ENCODE measurements at places on chromosomes 7 and 10.
A peak's percentile ranks its signal among the peaks of the same experiment; 100 is the strongest.

- DNase-seq: no peak
Observed at GRCh38 chr10:78859769-78860168, 209.0 kb upstream of the ZMIZ1 start.

- DNase-seq: peak; percentile 80
Observed at GRCh38 chr7:105652359-105652993, 71.2 kb upstream of the EFCAB10 start.

- DNase-seq: peak; percentile 79
Observed at GRCh38 chr7:65269150-65269856, 104.4 kb upstream of the ZNF92 start.

DNA sequence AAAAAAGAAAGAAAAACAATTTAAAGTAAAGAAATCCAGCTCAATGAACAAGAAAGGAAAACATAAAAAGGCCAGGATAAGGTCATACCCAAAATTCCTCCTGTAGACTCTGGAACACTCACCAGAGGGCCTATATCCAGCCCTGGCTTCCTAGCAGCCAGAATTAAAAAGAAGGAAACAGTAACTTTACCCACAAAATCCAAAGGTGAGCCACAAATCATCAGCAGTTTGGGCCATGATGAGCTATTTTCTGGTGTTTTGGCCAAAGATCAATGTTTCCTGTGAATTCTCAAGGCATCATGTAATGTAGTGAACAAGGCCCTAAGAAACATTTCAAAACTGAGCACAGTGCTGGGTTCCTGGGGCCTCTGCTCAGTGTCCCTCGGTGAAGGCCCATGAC lies 87.8 kb downstream of the LARP4B start:
- DNase-seq: no peak

DNA sequence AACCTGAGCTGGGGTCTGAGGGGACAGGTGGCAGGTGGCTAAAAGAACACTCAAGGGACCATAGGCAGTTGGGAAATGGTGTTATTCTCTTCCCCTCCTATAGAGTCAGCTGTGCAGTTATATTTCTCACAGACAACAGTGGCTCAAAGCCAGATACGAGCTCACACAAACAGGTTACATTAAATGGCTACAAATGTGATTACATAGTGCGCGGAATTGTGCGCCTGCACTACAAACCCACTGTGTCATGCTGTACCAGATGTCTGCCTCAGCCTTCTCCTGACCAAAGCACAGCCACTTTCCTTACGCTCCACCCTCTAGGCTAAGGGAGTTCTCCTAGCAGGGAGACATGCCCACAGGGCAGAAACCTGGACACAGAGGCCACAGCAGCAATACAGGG lies 387.2 kb downstream of the CNTNAP2 start:
- no peak for DNase-seq

DNA sequence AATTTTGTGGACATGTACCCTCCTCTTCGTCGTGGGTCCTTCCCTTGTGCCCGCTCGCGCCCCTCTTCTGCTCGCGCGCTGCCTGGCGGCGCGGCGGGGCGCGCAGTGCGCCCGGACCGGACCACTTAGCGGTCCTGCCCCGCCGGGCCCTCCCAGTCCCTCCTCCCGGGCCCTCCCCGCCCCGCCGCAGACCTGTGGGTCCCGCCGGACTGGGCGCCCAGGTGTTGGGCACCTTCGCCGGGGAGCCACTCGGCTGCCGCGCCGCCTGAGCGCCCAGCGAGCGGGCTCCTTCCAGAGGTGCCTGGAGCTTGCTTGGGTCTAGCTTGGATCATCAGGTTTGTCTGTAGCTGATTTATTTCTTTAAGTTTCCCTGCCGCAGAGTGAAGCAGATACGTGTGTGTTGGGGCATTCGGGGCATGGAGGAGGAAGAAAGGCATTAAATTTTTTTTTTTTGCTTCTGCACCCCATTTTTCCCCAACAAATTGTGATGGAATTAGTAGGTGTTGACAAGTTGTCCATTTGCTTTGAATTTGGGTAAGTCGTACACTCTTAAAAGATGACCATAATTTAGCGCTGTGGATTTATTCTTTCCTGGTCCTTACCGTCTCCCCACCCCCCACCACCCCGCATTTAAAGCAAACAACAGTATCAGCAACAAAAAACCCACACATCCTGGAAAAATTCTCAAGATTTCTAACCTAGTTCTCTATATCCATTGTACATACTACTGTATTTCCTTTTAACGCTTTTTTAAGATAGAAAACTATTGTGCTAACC lies 905 bp downstream of the C1GALT1 start:
- peak; percentile 70 for DNase-seq

DNA sequence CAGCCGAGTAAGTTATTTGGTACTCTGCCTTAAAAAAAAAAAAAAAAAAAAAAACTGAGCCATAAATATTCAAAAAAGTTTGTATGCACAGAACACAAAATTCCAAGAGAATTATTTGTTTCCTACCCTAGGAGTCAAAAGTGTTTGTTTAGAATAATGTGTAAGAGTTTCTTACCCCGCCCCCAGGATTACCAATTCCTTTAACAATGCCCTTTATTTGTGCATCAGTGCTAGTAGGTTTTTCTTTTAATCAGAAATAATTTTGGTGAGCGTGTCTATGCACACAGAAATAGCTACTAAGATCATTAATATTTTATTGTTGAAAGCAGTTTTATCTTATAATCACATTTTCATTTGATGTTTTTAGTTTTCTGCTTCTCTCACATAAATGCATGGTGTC lies 374.6 kb downstream of the DPP6 start:
- DNase-seq: no peak

GRCh38 chr10:103966671-103967447 lies at the start of gene SLK:
TSS of gene SLK (plus strand) at chr10:103967140. CDS start at chr10:103967746, 606 bp downstream.
- peak; percentile 91 for DNase-seq

GRCh38 chr7:23358152-23358674 lies 59.1 kb downstream of the MALSU1 start:
- DNase-seq: no peak

GRCh38 chr10:86802473-86803108 lies 46.2 kb downstream of the BMPR1A start:
- no peak for DNase-seq

DNA sequence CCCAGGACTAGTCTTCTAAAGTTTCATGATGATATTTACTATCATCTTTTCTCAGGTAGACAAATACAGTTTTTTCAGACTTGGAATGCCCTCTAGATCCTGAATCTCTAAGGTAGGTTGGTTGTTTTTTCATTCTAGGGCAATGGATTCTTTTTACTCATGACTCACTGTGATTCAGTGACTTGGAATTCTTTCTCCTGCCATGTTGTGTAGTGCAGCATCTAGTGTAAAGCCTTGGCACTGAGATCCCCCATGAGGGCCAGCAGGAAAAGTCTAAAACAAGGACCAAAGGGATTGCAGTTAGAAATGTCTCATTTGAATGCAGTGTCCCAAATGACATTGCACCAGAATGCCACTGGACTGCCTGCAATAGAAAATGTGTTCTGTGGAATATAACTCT lies 430.4 kb downstream of the NEBL start:
- DNase-seq: no peak

DNA sequence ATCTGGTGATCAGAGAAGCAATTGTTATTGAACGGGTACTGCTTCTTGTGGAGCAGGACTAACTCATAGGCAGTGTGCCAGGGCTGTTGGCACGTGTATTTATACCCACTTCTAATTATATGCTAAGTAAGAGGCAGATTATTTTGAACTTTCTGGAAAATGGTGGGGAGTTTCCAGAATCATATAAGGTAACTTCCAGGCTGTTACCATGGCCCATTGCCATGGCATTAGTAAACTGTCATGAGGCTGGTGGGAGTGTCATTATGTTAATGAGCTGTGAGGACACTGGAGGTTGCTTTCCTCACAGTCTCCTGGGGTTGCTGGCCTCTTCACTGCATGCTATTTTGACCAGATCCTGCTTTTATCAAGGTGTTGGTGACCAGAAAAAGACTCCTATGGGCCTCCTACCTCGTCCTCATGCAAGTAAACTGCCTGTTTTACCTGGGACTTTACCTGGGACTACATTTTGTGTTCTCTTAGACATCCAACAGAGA lies 122.6 kb downstream of the KCND2 start:
- no peak for DNase-seq

DNA sequence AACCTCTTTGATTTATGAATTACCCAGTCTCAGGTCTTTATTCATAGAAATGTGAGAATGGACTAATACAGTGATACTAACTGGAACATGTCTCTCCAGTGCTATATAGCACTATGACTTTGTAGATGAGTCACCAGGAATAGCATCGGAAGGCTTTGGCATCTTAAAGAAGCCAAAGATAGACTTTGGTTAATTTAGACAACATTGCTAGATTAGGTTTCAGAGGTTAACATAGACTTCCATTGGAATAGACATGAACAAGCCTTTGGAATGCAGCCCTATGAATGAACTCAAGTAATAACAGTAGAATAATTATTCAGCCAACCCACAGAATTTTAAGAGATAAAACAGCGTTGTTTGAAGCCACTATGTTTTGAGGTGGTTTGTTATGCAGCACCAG lies 169.2 kb downstream of the HGF start:
- DNase-seq: no peak

GRCh38 chr10:95214793-95215192 lies 20.8 kb downstream of the ACSM6 start:
- DNase-seq: no peak

- DNase-seq: peak; percentile 41
Observed at GRCh38 chr7:114026486-114027089, 107.8 kb upstream of the PPP1R3A start.

GRCh38 chr10:131141645-131142516 lies 169.6 kb downstream of the TCERG1L start:
- no peak for DNase-seq

DNA sequence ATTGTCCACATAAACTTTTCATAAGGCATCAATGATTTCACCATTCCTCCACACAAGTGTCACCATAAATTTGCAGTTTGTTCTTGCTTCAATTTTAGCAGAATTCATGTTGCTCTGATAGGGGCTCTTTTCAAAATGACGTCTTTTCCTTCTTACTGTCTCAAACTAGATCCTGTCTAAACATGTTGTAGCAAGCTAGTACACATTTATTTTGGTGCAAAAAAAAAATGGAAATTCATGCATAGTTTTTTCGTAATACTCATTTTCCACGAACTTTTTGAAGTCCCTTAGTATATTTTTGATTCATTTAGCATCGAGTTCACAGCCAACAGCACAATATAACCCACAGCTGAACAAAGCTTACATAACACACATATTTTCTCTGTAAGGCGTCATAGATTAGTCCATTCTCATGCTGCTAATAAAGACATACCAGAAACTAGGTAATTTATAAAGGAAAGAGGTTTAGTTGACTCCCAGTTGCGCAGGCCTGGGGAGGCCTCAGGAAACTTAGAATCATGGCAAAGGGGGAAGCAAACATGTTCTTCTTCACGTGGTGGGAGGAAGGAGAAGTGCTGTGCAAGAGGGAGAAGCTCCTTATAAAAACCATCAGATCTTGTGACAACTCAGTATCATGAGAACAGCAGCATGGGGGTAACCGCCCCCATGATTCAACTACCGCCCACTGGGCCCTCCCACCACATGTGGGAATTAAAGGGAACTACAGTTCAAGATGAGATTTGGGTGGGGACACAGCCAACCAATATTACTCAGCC lies 301.5 kb downstream of the CCDC3 start:
- DNase-seq: no peak

- no peak for DNase-seq
Observed at GRCh38 chr7:18013936-18014335, 13.7 kb downstream of the PRPS1L1 start.

DNA sequence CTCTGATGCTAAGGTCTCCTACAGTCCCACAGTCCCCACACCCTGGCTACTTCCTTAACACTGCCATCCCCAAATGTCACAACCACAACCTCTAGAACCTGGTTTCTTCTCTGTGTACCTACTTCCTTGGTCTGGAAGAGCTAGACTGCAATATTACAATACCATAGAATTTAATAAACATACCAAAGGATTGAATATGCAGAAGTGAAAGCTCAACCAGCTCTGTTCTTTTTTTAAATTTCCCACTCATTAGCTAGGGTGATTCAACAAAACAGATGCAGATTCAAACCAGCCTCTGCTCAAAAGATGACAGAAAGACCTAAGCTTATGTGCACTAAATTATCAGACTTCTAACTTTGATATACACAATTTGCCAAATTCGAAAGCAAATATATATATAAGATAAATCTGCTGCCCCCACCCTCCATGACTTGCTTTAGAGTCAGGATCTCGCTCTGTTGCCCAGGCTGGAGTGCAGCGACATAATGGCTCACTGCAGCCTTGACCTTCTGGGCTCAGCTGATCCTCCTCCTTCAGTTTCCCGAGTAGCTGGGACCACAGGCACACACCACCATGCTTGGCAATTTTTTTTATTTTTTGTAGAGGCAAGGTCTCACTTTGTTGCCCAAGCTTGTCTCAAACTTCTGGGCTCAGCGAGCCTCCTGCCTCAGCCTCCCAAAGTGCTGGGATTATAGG lies 212.6 kb downstream of the CHCHD3 start:
- DNase-seq: peak; percentile 24

- no peak for DNase-seq
Observed at GRCh38 chr7:1974290-1975101, 258.2 kb downstream of the MAD1L1 start.

- DNase-seq: no peak
Observed at GRCh38 chr7:135510592-135511183, 786 bp upstream of the CNOT4 start.

DNA sequence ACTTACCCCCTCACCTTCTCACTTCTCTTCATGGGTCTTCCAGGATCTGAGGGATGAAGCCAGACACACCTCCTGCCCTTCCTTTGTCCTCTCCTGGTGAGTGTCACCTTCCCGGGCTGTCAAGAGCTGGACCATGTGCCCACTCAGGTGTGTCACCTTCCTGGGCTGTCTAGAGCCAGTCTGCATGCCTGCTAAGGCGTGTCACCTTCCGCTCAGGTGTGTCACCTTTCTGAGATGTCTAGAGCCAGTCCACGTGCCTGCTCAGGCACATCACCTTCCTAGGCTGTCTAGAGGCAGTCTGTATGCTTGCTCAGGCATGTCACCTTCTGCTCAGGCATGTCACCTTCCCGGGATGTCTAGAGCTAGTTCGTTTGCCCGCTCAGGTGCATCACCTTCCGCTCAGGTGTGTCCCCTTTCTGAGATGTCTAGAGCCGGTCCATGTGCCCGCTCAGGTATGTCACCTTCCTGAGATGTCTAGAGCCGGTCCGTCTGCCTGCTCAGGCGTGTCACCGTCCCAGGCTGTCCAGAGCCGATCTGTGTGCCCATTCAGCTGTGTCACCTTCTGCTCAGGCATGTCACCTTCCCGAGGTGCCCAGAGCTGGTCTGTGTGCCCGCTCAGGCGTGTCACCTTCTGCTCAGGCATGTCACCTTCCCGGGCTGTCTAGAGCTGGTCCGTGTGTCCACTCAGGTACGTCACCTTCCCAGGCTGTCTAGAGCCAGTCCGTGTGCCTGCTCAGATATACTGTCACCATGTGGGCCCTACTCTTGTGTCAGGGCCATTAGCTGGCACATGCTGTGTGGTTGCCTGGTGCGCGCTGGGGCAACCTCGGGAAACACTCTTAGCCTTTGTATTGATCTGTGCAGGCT lies 245.3 kb downstream of the EBF3 start:
- DNase-seq: no peak
